ENCODE measurements at places on chromosomes 5 and 9.

DNA sequence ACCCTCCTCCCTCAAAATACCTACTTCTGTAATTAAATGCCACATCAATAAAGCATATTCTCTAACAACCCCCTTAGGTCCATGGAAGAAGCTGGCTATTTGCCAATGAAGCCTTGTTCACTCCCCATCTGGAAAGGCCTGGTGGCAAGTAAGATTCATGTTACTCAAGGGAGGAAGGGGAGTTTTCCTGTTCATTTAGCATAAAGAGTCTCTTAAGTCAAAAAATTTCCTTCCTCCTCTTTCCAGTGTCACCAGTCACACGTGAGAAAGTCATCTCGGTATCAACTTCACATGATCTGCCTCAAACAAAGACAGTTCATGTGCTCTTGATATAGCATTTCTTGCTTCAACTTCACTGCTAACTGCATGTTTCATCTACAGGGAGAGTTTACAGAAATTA is 32.7 kb upstream of the RIC1 start:
- peak; percentile 20 for DNase-seq

DNA sequence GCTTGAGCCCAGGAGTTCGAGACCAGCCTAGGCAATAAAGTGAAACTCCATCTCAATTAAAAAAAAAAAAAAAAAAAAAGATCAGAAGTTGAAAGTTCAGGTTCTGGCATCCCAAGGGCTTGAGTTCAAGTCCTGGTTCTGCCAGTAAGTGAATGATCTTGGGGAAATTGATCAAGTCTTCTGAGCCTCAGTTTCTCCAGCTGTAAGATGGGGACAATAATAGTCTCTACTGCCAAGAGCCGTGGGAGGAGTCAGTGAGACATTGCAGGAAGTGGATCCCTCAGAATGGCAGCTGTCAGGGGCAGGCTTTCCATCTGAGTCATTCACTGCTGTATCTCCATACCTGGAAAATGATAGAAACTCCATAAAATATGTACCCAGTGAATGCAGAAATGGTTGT is 37.8 kb upstream of the FUBP3 start:
- no peak for DNase-seq

- no peak for DNase-seq
These were observed 344.9 kb downstream of the CDK5RAP2 start for GRCh38 chr9:120235081-120235480.

- DNase-seq: no peak
These were observed 128.5 kb downstream of the NUDT12 start for GRCh38 chr5:103434057-103434456.

DNA sequence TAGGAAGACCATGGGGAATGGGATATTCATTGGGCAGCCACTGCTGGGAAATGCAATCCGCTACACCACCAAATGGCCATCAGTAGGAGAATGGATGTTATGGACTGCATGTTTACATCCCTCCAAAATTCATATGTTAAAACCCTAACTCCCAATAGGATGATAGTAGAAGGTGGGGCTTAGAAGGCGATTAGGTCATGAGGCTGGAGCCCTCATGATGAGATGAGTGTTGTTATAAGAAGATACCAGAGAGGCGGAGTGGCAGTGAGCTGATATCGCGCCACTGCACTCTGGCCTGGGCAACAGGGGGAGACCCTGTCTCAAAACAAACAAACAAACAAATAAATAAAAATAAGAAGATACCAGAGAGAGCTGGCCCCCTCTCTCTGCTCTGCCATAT is 16.1 kb upstream of the GTF3C5 start:
- DNase-seq: no peak

- peak; percentile 52 for DNase-seq
These were observed 139.9 kb upstream of the ACOT12 start for GRCh38 chr5:81533629-81534405.

DNA sequence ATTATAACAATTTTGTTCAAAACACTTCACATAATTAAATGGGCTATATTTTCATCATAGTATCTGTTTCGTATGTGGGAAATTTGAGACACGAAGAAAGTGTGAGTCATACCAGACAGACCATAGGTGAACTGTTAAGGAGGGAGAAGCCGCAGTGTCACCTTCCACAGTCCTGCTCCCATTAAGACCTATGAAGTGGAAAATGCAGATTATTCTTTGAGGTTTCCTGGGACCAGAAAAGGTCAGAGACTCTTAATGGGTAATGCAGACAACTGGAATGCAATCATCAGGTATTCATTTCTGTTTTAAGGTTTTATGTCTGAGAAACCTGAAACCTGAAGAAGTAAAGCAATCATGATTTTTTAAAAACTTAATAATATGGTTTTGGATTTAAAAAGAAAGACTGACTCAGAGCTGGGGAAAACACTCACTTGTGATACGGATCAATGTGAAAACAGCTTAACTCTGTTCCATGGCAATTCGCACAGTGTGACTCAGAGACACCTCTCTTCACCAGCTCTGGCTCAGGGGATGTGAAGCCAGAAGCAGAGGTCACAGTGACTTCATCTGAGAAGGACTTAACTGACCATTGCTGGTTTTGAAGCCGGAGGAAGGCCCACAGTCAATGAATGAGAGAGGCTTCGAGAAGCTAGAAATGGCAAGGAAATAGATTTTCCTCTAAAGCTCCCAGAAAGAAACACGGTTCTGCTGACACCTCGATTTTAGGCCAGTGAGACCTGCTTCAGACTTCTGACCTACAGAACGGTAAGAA is 17.2 kb upstream of the GCNT1 start:
- no peak for DNase-seq

GRCh38 chr9:14650596-14650995 is 42.6 kb downstream of the ZDHHC21 start:
- no peak for DNase-seq

DNA sequence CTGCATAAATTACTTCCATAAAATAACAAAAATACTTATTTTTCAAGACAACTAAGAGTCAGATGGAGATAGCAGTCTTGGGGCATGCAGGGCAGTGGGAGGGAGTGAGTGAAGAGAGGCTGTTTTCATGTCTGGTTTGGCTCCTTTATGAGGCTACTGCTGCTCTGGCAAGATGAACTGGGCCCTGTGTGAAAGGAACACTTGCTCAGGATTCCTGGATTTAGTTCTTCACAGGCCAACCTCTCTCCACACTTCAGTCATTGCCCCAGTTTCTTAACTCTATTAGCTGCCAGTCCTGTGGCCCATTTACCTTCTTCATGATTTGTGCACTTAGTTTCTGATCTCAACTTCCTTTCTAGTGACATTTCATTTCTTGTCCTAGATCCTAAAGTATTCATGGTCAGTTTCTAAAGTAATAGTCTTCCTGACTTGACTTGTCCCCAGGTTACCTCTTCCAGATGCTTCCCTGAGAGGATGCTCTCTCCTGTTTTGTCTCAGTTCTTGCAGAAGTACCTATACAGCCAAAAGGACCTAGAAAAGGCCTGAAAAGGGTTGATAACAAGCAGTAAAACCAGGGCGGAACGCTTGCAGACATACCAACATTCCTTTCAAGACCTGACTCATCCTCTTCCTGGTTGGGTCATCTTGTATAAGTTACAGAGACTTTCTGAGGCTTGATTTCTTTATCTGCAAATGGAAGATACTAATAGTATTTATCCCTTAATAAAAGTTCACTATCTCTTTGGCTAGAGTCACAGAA is 77.0 kb upstream of the ZFAND5 start:
- peak; percentile 51 for DNase-seq

- DNase-seq: no peak
These were observed 186.8 kb downstream of the SEMA5A start for GRCh38 chr5:9358961-9359685.

- no peak for DNase-seq
These were observed 227.5 kb upstream of the TRIM32 start for GRCh38 chr9:116459576-116459975.

DNA sequence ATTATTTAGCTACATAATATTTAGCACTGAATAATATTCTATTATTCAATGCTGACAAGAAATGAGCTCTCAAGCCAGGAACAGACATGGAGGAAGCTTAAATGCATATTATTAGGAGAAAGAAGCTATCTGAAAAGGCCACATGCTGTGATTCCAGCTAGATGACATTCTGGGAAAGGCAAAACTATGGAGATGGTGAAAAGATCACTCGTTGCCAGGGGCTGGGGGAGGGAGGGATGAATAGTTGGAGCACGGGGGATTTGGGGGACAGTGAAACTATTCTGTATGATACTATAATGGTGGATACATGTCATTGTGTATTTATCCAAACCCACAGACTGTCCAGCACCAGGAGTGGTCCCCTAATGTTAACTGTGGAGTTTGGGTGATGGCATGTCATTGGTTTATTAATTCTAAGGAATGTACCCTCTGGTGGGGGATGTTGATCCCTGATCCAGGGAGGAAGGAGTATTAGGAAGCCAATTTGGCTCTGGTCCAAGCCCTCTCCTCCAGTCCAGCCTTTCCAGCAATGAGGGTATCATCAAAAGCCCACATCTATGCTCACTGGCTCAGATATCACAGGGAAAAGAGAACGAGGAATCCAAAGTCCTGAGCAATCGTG is 162.5 kb downstream of the COL23A1 start:
- no peak for DNase-seq

All from inflammatory macrophage (primary cell).